ENCODE measurements at places on chromosomes 1 and 21.

GRCh38 chr1:45485949-45486348 lies 5.0 kb downstream of the TESK2 start:
- no peak for DNase-seq

DNA sequence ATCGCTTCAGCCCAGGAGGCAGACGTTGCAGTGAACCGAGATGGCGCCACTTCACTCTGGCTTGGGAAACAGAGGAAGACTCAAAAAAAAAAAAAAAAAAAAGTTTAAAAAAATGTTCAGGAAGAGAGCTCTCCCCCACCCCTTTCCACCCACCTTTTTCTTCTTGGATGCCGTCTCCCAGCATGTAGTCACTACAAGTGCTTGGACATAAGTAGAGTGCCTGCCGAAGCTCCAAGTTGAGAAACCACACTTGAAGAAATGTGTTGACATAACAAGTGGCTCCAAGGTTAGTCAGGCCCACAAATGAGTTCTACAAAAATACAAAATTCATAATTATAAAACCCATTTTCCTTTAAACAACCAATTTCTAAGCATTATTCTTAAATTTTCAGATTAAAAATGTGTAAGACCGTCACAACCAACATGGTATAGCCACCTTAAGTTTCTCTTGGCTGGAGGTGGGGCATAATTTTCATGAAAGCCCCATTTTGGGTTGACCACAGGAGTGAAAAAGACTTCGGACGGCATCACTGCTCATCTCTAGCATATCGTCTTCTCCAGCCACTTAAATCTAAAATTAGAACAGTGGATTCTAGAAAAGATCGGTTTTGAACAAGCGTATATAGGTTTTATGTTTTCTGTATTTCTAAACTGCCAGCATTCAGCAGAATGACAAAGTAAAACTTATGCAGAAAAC lies 26.4 kb downstream of the USP48 start:
- DNase-seq = no peak

- DNase-seq = no peak
Measured at GRCh38 chr1:18360251-18360650, 120.5 kb upstream of the KLHDC7A start.

GRCh38 chr1:25167269-25168192 lies 64.8 kb downstream of the SYF2 start:
- DNase-seq = no peak

DNA sequence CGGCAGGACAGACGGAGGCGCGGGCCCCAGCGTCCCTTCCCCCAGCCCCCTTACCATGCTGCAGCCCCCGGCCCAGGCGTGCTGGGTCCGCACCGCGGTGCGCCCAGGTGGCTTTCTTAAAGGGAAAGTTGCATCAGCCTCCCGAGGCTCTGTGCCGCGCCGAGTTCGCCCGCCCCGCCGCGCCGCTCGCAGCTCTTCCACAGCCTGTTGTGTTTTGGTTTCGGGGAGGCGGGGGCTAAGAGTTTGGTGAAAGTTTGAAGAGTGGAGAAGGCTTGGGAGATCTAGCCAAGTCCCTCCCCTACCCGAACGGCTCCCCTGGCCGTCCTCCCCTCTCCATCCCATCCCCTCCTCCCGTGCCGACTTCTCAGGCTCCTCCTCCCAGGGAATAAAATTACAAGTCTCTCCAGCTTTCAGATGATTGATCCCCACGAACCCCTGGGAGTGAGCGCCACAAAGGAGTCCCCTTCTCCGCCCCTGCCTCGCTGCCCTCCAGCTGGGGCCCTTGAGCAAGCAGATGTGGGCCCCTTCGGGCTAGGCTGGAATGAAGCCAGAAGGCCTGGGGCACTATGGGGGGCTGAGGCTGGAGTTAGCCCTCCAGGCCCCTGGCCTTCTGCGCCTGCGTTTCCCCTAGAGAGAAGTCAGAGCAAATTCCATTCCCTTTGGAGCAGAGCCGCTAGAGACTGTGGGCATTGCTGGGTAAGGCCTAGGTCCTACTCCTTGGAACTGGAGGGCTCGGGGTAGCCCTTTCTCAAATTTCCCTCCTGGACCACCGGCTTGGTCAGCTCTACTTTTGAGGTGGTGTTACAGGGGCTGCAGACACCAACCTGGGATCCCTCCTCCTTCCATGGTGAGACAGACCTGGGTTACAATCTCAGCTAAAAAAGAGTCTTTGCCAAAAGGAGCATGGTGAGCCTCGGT lies at the start of gene SLC6A9:
SLC6A9 (minus strand) TSS at position 211 of the 918 bp plus-strand sequence. CDS start 7,185 bp downstream, outside the sequence.
- peak; percentile 68 for DNase-seq

DNA sequence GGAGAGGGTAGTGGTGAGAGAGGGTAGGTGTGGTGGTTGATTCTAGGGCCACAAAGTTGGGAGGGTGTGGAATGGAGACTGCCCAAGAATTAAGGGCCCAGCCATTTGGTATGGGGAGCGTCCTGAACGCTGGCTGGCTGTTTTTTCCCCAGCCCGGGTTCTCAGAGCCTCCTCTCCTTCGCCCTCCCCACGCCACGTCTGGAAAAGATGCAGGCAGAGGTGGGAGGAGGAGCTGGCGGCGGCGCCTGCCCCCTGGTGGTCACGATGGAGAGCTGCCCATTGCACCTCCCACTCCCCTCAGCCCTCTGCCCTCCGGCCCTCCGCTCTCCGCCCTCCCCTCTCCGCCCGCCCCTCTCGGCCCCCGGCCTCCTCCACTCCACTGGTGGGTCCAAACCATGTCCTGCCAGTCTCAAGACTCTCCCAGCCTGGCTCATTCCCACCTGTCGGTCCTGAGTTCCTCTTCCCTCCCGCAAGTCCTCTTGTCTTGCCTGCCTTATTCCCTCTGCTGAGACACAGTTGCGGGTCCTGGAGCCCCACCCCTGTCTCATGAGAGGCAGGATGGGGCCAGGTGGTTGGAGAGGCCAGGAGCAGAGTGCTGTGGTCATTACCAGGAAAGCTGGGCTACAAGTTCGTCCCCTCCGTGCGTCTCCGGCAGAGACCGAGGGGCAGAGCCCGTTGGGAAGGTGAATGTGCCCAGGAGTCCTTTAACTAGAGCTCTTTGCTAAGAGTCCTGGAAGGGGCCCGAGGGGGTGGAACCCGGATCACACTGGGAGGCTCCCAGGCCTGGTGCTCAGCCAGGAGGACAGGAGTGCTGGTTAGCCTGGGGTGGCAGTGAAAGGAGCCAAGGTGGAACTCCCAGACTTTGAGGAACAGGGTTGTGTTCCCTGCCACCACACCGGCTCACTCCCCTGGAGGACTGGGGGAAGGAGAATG lies 22.6 kb downstream of the ETNK2 start:
- peak; percentile 49 for DNase-seq

DNA sequence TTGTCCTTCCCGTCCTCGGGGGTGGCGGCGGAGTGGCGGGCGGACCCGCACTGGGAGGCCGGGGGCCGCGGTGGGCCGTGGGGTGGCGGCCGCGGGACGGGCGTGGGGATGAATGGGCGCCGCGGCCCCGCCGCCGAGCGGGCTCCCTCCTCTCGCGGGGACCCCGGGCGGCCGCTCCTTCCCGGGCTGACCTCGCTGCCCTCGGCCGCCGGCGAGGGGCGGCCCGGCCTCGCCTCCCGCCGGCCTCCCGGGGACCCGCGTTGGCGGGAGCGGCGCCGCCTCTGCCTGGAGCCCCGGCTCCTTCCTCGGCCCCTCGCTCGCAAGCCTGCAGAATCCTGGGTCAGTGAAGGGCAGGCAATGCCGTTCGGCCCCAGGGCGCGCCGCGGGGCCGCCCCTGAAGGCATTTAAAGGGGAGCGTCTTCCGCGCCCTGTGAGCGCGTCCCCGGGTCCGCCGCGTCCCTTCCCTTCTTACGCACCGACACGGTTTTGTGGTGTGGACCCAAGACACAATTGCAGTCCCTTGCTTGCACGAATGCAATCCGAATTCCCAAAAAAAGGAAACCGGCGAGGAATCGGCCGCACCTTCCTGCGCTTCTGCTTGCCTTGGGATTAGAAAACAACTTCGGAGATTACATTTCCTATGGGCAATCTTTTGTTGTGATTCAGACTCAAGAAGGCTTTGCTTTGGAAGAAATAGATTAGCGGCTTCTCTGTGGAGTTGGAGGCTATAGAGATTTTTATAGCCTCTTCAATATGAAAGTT lies 776 bp downstream of the ITSN1 start:
- DNase-seq = peak; percentile 51
